ENCODE measurements at places on chromosomes 1 and 21.

GRCh38 chr1:245215071-245215470, 60.3 kb downstream of the KIF26B start:
- DNase-seq, result no peak

DNA sequence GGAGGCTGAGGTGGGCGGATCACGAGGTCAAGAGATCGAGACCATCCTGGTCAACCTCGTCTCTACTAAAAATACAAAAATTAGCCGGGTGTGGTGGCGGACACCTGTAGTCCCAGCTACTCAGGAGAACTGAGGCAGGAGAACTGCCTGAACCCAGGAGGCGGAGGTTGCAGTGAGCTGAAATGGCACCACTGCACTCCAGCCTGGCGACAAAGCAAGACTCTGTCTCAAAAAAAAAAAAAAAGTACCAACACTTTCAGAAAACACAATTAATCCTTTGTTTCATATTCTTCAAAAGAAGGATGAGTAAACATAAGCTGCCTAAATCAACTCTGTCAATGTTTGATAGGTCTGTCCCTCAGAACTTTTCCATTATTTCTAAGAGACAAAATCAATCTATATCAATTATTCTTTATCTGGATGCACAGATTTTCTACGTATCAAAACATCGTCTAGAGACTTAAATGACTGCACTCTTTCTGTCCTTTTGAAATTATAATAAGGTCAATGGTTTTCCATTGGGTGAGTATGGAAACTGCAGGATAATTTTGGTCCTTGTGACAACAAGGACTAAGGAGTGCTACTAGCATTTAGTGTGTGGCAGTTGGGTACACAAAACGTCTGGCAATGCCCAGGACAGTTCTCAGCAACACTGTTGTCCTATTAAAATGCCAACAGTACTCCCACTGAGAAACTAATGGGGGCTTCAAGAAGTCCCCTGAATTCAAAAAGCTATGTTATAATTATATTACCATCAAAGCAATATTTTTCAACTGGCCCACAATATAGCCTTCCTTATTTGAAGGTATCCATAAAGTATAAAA, 40.7 kb downstream of the LPGAT1 start:
- DNase-seq, result no peak

DNA sequence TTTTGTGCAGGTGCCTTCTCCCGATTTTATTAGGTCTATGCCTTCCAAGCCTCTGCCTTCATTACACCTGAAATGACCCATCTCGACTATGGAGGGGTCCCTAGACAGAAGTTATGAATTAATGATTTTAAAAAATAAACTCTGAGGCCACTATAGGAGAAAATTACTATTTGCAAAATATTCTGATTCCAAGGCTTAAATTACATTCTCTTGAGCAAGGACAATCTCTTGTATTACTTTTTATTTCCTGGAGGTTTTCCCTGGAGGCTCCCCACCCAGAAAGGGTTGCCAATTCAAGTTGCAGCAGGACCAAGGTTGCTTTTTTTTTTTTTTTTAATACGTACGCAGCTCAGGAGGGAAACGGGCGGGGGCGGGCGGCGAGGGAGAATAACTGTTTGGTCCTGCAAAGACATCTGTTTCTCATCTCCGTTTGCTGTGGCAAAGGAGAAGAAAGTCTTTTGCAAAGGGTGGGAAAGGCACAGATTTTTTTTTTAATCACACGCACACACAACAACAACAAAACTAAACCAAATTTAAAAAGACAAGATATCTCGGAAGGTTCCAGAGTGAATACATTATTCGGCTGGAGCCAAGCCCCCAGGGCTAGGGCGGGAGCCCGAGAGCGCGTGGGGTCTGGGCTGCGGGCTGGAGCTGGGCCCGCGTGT, 618 bp upstream of the SERTAD4 start:
- DNase-seq, result no peak

GRCh38 chr1:27109103-27109822, 45.7 kb downstream of the SLC9A1 start:
- no peak for DNase-seq

- DNase-seq, result no peak
These were observed 44.5 kb upstream of the VAMP3 start for GRCh38 chr1:7726623-7727022.

DNA sequence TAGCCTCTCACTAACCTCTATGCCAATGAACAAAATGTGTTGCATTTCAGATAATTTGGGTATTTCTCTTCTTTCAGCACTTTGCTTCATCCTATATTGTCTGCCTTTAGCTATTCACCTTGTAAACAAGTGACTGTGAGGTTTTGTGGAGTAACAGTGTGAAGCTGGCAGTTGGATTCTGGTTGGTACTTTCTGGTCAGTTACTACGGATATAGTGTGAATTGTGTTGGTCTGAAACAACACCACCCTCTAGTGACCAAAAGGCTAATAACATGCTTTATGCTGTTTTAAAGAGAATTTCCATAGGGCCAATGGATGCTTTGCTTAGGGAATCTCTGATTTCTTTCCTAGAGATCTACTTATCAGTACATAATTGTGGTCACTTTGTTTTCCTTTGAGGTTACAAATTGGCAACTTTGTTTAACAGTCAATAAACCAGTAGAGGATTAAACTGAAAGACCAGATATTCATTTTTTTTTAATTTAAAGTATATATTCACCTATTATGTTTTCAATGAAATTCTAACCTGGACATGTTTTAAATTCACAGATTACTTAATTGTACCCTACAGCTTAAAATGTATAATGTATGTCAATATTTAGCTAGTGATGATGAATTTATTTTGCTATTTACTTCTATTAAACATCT, 2.5 kb upstream of the PTGER3 start:
- peak; percentile 27 for DNase-seq

DNA sequence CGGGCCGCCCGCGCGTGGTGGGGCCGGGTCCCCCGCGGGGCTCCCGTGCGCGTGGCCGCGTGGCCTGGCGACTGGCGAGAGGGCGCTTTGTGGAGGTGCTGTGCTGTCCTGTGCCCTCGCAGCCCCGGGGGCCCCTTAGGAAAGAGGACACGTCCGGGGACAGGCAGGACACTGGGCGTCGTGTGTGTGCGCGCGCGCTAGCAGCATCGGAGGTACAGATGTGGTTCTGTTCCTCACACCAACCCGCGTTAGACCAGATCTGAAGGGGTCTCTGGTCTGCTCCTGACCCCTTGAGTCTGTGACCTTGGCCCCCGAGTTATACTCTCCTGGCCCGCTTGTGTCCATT, 489 bp downstream of the ACTN2 start:
- DNase-seq, result no peak

DNA sequence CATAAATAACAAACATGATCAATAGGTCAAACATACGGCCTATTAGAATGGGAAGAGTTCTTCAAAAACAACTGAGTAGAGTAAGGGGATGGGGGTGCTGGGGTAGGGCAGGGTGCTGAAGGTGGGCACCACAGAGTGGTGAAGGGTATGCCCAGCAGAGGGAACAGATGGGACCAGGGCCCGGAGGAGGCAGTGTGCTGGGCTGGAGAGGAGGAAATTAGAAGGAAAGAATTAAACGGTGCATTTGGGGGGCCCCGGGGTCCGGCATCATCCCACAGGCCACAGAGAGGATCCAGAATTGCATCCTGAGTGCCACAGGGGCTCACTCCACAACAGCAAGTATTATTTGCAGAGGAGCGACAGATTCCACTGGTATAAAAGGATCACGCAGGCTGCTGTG, 94.5 kb downstream of the GLIS1 start:
- no peak for DNase-seq

DNA sequence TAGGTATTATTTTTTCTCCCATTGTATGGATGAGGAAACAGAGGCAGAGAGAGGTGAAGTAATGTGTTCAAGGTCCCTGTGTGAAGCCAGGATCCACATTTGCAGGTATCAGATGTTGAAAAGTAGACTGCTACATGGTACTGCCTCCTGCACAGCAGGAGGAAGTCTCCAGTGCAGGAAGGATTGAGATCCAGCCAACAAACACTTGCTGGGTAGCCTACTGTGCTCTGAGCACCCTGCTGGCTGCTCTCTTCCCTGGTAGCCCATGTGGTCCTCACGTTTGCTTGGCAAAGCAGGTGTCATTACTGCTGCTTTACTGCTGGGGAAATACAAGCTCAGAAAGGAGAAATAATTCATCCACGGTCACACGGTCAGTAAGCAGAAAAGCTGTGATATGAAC, 21.3 kb upstream of the GRIK3 start:
- no peak for DNase-seq

DNA sequence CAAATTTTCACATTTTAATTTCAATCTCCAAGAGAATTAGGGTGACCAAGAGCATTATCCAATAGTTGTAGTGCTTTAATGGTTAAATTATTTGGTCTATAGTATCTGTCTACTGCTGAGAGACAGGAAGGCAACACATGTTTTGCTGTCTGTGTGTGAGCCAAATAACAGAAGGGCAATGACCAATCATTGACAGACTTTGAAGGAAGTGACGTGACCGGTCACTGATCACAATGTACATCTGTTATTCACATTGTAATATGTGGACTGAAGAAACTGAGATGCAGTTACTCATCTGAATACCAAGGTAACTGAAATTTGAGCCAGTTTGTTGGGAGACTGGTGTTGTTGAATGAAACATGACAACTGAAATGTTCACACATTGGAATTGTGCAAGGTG, 196.7 kb downstream of the LRRC40 start:
- no peak for DNase-seq

GRCh38 chr1:90220941-90221693, 226.2 kb downstream of the ZNF326 start:
- DNase-seq, result no peak

DNA sequence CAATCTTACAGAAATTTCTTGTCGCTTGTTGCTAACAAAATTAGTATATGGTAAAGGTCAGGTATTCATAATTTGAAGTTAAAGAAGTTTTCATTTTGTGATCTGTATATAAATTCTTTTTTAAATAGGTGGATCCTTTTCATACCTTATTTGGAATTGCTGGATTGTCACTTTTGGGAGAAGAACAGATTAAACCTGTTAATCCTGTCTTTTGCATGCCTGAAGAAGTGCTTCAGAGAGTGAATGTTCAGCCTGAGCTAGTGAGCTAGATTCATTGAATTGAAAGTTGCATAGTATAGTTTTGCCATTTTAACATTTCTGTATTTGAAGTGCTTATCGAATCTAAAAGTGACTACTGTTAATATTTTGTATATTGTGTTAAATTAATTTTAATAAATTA, 2.3 kb upstream of the MSH4 start:
- DNase-seq, result no peak

GRCh38 chr21:39651206-39651605, 38.5 kb downstream of the B3GALT5 start:
- no peak for DNase-seq

GRCh38 chr1:205832326-205832751, 17.6 kb downstream of the PM20D1 start:
- DNase-seq, result peak; percentile 53

GRCh38 chr21:45533846-45534635, 8.2 kb downstream of the SLC19A1 start:
- no peak for DNase-seq

- no peak for DNase-seq
These were observed 298.4 kb upstream of the SPAG17 start for GRCh38 chr1:118483245-118484006.

- no peak for DNase-seq
These were observed 223.2 kb downstream of the FOXD2 start for GRCh38 chr1:47661040-47661439.

DNA sequence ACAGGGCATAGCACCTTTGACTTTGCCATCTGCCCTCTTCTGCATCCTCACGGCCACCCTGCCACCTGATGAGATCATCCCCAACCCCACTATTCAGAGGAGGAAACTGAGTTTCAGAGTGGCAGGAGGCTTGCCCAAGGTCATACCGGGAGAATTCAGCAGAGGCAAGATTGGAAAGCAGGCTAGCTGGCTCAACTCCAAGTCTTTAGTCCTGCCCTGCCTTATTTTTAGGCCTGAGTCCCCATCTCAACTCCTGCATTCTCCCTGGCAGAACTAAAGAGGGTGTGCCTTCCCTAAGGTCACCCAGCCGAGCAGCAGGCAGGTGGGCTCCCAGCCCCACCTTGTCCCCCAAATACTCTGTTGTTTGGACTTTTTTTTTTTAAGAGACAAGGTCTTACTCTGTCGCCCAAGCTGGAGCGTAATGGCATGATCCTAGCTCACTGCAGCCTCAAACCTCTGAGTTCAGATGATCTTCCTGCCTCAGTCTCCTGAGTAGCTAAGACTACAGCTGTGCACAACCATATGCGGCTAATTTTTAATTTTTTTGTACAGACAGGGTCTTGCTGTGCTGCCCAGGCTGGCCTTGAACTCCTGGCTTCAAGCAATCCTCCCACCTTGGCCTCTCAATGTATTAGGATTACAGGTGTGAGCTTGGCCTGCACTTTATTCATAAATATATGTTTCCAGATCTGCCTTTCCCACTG, 13.8 kb upstream of the FGR start:
- DNase-seq, result no peak

DNA sequence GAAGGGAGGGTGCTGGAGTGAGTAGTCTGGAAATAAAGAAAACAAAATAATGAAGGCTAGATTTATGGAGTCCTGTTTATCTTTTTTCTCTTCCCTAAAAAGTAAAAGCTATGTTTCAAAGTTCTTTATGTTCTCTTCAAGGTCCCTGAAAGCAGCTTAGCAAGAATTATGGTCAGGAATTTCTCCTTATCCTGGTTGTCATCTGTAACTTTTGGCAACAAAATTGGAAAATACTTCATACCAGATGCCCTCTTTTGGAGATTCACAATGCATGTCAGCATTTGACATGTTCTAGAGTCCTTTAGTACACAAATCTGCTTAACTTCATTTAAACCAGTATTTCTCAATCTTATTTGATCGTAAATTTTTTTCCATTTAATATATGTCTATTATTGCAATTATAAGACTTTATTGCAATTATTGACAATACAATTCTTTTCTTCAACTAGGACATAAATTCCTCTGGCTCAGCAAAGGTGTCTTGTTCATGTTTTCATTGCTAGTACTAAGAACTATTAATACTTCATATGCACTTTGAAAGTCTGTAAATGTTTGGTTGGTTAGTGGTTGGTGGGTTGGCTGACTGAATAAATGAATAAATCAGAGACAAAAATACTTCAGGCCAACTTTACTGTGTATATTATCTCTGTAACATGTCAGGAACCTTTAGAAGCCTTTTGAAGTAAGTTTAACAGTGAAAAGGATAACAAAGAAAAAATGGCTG, 101.5 kb downstream of the ATP1B1 start:
- no peak for DNase-seq

- DNase-seq, result no peak
These were observed 4.1 kb downstream of the EFHD2 start for GRCh38 chr1:15413563-15414444.

GRCh38 chr1:56436296-56436695, 143.1 kb downstream of the PLPP3 start:
- no peak for DNase-seq

GRCh38 chr1:116826818-116827606, 72.8 kb downstream of the CD2 start:
- peak; percentile 14 for DNase-seq

DNA sequence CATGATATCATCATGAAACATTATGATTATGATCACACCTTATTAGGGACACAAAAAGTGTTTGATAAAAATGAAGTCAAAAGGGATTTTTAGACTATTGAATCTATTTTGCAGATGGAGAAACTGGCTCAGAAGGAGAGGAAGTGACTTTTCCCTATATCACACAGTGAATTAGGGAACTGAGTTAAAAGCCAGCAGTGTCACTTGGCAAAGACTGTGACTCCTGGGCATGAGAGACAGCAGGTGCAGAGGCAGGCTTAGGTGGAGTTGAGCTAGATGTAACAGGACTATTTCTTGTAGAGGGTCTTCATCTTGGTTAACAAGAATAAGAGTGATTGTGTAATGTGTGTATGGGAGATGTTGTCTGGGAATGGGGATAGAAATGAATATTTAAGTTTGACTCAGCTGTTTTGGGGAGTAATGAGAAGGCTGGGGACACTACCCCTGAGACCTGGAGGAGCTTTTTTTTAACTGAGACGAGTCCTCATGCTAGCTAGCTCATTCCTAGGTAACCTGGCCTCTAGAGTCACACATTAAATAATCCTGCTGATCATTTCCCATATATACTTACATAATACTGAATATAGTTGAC, 1.0 kb upstream of the CD84 start:
- no peak for DNase-seq

Measured in SHP77 (cell line).